D341Med (cell line): ENCODE measurements at places on chromosomes 1 and 21.
A peak's percentile ranks its signal among the peaks of the same experiment; 100 is the strongest.

DNA sequence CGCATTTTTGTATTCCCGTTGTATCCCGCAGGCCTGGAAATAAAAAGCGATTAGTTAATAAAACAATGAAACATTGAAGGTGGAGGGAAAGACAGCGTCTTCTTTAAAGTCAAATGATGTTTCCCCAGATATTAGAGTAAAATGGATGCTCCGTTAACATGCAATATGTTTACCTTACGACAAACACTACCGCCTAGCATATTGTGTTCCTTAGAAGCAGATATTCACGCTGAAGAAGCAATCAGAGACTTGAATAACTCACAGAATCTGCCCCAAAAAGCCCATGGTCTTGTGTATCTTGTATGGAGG lies 583 bp upstream of the B4GALT3 start:
- DNase-seq, result no peak

- DNase-seq, result no peak
These were observed 37.7 kb downstream of the COQ8A start for GRCh38 chr1:226977643-226978431.

DNA sequence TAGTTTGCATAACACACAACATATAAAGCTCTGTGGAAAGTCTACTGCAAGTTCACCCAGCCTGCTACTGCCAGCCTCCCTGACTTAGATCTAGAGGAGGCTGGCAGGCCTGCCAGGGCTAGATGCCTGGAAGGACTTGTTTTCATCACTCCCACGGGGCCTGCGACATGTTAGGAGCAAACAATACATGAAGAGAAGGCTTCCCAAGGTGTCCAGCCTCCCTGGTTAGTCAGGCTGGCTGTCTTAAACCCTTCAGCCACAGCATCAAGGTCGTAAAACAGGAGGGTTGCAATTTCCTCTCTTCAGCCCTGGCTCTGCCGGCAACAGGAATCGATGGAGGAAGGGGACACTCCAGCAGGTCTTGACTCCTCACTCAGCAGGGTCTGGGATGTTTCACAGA lies 104.5 kb downstream of the NGF start:
- no peak for DNase-seq

- DNase-seq, result no peak
These were observed 27.9 kb downstream of the CASZ1 start for GRCh38 chr1:10768552-10768951.

DNA sequence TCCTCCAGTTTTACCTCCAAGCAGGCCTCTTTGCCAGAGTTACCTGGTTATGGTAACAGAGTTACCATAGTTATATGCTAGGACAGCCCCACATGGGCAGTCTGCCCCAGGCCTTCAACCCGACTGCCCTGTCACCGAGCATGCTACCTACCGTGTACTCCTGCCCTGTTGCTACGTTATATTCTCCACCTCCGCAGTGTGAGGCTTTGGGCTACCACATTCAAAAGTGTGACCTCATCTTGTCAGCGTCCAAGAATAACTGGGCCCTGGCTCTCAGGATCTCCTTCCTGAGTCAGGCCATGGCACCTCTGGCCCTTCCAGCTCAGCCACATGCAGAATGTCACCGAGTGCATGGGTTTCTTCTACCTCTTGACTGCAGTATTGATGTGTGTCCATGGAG lies 8.9 kb downstream of the MAPKAPK2 start:
- no peak for DNase-seq

- no peak for DNase-seq
These were observed 80.6 kb upstream of the ARHGEF16 start for GRCh38 chr1:3373700-3374405.

- DNase-seq, result no peak
These were observed 22.1 kb downstream of the OMA1 start for GRCh38 chr1:58524353-58524945.

- no peak for DNase-seq
These were observed 53.2 kb upstream of the RAB3GAP2 start for GRCh38 chr1:220325306-220325995.

GRCh38 chr21:15781986-15782385 lies 52.2 kb downstream of the USP25 start:
- DNase-seq, result no peak

- DNase-seq, result peak; percentile 60
These were observed 1.0 kb upstream of the CDKN2C start for GRCh38 chr1:50968821-50969610.

DNA sequence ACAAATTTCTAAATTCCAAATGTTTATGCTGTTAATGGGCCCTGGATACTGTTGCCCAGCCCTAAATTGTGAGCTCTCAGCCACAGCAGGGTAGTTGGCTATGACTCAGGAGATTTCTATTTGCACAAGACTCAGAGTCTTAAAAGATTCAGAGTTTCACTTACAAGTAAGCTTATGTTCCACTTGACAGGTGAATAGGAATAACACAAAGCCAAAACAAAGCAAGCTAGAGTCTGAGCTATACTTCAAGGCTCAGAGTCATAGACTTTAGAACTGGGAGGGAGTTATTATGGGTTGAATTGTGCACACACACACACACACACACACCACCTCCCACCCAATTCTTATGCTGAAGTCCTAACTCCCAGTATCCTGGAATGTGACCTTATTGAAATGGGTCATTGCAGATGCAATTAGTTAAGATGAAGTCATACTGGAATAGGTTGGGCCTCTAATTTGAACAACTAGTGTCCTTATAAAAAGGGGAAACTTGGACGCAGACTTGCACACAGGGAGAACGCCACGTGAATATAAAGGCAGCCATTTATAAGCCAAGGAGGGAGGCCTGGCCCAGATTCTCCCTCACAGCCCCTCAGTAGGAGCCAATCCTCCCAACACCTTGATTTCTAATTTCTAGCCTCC lies 30.2 kb downstream of the PRDX6 start:
- no peak for DNase-seq

DNA sequence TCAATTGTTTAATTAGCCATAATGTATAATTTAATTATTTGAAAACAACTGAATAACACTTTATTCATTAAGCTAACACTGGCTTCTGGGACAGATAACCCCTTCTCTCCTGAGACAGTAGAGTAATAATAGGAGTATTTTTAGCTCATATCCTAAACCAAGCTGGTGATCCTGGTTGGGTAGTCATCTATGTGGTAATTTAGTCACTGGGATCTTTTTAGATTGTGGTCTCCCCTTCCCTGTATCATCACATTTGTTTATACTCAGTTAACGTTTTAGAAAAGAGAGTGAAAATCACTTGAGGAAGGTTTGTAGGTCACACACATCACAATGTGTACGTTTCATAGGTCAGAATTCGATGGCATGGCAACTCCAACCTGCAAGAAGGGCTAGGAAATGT lies 1356.6 kb upstream of the ADGRL2 start:
- DNase-seq, result no peak

GRCh38 chr1:56135069-56135863 lies 444.1 kb downstream of the PLPP3 start:
- DNase-seq, result no peak

DNA sequence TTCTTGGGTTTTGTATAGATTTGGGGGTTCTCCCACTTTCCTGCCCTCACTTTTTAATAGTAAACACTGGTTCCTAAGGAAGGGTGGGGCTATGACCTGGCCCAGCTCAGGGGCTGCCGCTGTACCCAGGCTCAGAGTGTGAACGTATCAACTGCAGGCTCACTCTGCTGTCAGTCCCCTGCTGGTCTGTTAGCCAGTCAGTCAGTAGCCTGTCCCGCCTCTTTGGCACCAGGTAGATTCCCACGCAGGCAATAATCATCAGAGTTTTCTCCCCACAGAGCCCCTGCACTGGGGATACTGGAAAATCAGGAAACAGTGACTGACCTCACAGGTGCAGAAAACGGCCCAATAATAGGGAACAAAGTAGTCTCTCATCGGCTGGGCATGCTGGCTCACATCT lies 15.0 kb upstream of the ALPL start:
- no peak for DNase-seq

- no peak for DNase-seq
These were observed 13.0 kb upstream of the TEDDM1 start for GRCh38 chr1:182413486-182413885.
